ENCODE measurements at places on chromosomes 11 and 22. TPM values are rescaled to one million over a fixed set of nuclear protein-coding genes. Genes with fewer than 3 reads are reported as not detected.

- no peak for DNase-seq
Observed at GRCh38 chr11:64712430-64713015, 10.5 kb downstream of the NRXN2 start.

The PKDREJ gene
- 0.74 TPM for polyA plus RNA-seq

DNA sequence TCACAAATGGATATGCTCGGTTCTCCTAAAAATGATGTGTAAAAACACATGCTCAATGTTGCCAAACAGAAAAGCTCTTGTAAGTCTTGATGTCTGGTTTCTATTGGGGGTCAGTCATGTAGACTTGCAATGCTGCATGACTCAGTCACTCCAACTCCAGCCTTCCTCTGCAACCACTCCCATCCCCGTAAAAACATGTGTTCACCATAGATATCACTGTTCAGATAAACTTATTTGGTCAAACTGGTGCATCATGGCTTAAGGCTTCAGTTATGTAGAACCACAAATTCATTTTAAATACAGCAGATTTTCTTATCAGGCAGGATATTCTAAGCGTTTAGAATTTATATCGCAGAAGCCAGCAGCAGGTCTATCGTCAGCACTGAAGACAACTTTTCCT is 298.4 kb upstream of the LUZP2 start:
- no peak for DNase-seq

DNA sequence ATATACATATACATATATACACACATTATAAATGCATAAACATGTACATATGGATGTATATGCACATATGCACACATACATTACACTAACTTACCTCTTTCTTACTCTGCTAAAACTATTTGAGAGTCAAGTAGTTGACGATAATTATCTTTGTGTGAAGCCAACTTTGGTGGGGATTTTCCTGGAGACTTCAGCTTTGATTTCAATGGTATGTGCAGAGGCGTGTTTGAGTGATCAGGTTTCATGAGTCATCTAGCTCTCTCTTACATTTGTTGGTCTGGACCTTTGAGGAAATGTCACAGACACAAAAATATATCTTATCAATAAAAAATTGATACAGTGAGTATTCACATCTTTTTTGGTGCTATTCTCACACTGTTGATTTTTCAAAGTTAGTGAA is 769.1 kb upstream of the LUZP2 start:
- DNase-seq = no peak

The OR8B8 gene
- 0.04 TPM for polyA plus RNA-seq

- DNase-seq = no peak
Observed at GRCh38 chr11:113449743-113450142, 25.5 kb downstream of the DRD2 start.

DNA sequence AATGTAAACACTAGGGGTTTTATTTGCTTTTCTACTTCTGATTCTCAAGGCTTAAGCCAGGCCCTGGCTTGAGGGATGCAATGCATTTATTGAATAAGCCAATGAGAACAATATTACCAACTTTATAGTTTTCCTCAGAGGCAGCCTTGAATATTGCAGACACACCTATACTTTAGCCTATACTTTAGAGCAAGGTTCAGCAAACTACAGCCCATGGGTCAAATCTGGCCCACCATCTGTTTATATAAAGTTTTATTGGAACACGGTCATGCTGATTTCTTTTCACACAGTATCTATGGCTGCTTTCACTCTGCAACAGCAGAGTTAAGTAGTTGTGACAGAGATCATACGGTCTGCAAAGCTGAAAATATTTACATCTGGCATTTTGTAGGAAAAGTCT is 50.3 kb upstream of the E2F8 start:
- no peak for DNase-seq

The RFPL1 gene
- polyA plus RNA-seq = 0.99 TPM

The GAB4 gene
- not detected for polyA plus RNA-seq

- DNase-seq = no peak
Observed at GRCh38 chr11:120516461-120517389, 5.2 kb downstream of the GRIK4 start.

Data from left lung (tissue), 14 donors.